ENCODE measurements at places on chromosomes 4 and X.

DNA sequence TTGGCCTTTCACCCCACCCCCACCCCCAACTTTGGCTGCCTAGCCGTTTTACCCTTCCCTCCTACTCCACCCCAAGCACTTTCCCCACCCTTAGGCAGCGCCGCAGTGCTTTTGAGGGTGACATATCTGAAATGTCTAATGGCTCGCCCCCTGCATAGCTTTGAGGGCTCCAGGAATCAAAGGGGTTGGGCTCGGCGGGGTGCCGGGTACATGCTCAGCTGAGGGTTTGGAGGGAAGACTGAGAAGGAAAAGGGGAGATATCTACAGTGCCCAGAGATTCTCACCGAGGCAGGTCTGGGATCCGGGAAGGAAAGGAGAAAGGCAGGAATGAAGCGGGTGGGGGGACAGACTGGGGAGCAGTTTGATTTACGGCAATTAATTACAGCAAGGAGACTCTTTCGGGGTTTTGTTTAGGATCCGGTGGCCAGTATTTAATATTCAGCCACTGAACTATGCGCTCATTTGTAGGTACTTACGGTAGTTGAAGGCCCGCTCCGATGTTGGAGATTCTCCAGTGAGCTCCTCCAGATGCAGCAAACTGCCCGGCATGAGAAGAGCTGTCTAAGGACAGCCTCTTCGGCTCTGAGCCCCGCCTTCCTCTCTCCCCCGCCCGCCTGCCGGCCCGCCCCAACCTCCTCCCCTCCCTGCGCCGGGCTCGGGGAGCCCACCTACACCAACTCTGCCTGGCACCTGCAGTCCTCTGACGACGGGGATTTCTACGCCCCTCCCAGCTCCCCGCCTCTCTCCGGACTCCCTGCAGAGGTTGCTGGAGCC lies at the start of gene IGSF1:
Gene IGSF1 (minus strand): TSS at position 569 of the 774 bp plus-strand sequence. CDS start 2,632 bp downstream, outside the sequence.
- DNase-seq, result no peak

- DNase-seq, result no peak
Observed at GRCh38 chr4:33628296-33628695, 2616.0 kb downstream of the ARAP2 start.

- peak; percentile 89 for DNase-seq
Observed at GRCh38 chr4:140296335-140297220, 76.9 kb upstream of the SCOC start.

GRCh38 chr4:4726051-4726450 lies 133.4 kb upstream of the MSX1 start:
- no peak for DNase-seq

GRCh38 chr4:160129439-160129838 lies 1026.6 kb downstream of the RAPGEF2 start:
- DNase-seq, result no peak

DNA sequence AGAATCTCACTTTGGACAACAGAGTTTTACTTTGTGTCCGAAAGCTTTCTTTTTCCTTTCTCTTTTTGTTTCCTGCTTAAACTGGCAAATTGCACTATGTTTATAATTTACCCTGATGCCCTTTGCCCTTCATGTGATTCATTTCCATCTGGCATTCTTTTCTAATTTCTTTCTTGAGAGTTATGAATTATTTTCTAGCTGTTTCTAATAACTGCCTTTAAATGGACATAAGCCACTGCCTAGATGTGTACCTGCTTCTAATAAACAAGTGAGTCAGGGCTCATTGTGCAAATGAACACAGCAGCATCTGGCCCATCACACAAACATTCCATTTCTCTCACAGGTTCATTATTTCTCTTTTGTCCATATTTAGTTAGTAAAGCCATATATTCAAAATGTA lies 242.3 kb upstream of the GPRIN3 start:
- peak; percentile 54 for DNase-seq

GRCh38 chrX:11269006-11269405 lies 24.2 kb upstream of the AMELX start:
- DNase-seq, result no peak

GRCh38 chr4:185275501-185275900 lies 66.1 kb downstream of the SNX25 start:
- DNase-seq, result peak; percentile 28

GRCh38 chrX:101619364-101619763 lies 1.6 kb upstream of the ARMCX6 start:
- peak; percentile 22 for DNase-seq

DNA sequence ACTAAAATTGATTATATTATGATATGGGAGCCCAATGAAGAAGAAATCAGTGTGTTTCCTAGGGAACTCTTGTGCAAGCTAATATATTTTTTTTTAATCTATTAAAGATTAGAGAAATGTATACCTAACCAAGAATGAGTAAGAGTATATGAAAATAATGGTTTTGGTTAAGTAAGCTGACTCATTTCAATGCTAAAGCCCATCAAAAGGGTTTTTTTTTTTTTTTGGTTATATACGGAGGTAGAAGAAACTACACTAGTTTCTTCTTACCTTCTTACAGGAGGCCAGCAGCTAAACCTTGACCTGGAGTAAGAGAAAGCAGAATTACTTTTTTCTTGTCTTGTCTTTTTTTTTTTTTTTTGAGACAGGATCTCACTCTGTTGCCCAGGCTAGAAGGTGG lies 27.5 kb downstream of the RUFY3 start:
- peak; percentile 57 for DNase-seq

- DNase-seq, result no peak
Observed at GRCh38 chrX:54030329-54030728, 13.9 kb downstream of the PHF8 start.

DNA sequence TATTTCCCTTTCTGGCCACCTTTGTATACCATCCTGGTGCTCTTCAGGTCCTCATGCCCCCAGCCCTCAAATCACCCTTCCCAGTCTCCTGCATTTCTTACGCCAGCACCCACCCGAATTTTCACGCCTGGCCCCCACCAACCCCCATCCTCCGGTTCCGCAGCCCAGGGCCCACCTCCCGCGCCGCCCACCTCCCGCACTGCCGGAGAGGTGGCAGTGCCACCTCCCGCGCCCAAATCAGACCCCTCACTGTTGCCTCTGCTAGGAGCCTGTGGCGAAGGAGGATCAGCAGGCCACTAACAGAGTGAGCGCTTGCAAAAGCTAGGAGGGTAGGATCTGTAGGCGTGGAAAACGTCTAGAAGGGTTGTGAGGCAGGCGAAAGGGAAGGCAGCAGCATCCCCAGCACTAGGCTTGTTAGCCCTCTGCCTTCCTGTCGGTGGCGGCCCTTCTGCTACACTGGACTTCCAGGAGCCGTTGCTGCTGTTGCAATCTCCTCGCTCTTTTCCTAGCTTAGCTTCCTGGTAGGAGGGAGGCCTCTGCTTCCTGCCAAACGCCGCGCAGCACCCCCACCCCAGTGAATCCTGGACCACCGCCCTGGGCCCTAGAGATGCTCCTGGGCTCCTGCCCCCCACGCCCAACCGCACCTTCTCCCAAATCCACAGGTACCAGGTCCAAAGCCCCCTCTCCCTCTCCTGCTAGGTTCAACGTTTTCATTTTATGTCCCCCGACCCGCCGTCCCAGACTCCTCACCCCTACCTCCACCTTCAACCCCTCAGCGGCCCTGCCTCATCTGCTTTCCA lies 51.0 kb downstream of the SPIN2B start:
- no peak for DNase-seq

- DNase-seq, result no peak
Observed at GRCh38 chrX:121298499-121298898, 251.1 kb downstream of the GLUD2 start.

- DNase-seq, result peak; percentile 68
Observed at GRCh38 chr4:150127757-150128156, 49.5 kb downstream of the DCLK2 start.

GRCh38 chr4:139511320-139511719 lies 44.7 kb downstream of the SETD7 start:
- no peak for DNase-seq

Measured in IMR-90 (cell line).